B cell (primary cell): ENCODE measurements at places on chromosomes 11 and 22.
A peak's percentile ranks its signal among the peaks of the same experiment; 100 is the strongest.

DNA sequence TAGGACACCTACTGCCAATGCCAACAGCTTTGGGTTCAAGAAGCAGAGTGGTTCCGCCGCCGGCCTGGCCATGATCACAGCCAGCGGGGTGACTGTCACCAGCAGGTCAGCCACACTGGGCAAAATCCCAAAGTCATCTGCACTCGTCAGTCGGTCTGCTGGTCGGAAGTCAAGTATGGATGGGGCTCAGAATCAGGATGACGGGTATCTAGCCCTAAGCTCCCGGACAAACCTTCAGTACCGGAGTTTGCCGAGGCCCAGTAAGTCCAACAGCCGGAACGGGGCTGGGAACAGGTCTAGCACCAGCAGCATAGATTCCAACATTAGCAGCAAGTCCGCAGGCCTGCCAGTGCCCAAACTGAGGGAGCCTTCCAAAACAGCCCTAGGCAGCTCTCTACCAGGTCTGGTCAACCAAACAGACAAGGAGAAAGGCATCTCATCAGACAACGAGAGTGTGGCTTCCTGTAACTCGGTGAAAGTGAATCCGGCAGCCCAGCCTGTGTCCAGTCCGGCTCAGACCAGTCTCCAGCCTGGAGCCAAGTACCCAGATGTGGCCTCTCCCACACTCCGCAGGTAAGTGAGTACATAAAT lies 115.1 kb downstream of the DBX1 start:
- H3K4me3 ChIP-seq, result no peak overlapping the region
- no peak overlapping the region for H3K27ac ChIP-seq
- H3K4me1 ChIP-seq, result peaks cover 9% of the 10 kb centered on the region
- no peaks in the 10 kb centered on the region for H3K36me3 ChIP-seq
- no peak for DNase-seq
- no peaks in the 10 kb centered on the region for H3K27me3 ChIP-seq

DNA sequence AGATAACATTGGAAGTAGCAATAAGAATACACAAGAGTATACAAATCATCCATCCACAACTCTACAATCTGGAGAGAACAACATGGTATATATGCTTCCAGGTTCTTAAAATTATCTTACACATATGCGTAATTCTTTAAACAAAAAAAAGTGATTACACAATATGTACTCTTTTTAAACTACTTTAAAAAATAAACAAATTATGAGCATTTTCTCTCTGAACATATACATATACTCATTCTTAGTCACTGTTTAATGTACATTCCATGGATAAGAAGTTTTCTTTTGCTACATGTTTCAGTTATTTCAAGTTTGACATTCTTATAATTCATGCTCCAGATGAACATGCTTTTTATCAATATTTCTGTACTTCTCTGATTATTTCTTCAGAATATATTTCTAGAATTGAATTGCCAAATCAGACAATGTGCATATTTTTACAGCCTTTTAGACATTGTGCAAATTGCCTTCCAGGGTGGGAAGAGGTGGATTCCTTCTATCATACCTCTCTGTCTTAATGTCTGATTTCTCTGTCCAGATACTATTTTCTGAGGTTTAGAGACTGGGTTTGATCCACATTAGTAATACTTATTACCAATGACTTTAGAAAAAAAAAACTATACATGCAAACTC lies 551.6 kb downstream of the METTL15 start:
- H3K36me3 ChIP-seq, result no peaks in the 10 kb centered on the region
- no peaks in the 10 kb centered on the region for H3K27me3 ChIP-seq
- no peak overlapping the region for H3K4me3 ChIP-seq
- H3K27ac ChIP-seq, result no peak overlapping the region
- no peaks in the 10 kb centered on the region for H3K4me1 ChIP-seq

GRCh38 chr11:2917842-2918490 lies 11.3 kb downstream of the PHLDA2 start:
- no peak for DNase-seq
- H3K4me3 ChIP-seq, result no peak overlapping the region
- H3K4me1 ChIP-seq, result peaks cover 12% of the 10 kb centered on the region

GRCh38 chr22:17105143-17106129 lies 15.7 kb downstream of the TMEM121B start:
- no peaks in the 10 kb centered on the region for H3K27me3 ChIP-seq
- peaks cover 11% of the 10 kb centered on the region for H3K4me1 ChIP-seq
- peaks cover 80% of the 10 kb centered on the region for H3K36me3 ChIP-seq
- no peak overlapping the region for H3K27ac ChIP-seq

DNA sequence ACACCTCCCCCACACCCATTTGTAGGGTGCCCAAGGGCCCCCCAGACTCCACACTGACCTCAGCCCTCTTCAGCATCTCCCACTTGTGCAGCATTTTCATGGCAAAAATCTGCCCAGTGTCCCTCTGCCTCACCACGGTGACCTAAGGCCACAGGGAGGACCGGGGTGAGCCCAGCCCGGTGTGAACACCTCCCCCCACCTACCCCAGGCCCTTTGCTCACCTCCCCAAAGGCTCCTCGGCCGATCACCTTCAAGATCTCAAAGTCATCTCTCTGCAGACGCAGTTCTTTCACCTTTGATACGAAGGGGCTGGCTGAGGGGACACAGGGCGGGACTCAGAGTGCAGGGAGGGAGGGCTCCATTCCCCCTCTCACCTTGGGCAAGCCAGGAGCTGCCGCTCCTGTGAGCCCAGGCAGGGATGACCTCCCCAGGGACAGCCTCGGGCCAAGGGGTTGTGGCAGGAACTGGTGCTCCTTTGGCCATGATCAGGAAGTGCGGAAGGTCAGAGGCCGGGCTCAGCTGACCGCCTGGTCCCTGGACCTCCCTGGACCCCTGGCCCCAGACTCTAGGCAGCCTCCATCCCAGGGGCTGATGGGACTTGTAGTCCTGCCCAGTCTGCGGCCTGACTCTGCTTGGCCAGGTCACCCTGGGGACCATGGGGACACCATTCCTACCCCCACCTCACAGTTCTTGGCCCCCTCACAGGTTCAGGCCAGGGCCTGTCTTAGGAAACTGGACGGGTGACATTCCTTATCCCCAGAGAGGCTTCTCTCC lies 2.7 kb downstream of the CDC42BPG start:
- H3K4me3 ChIP-seq, result no peak overlapping the region
- H3K27ac ChIP-seq, result no peak overlapping the region
- peaks cover 20% of the 10 kb centered on the region for H3K4me1 ChIP-seq
- H3K36me3 ChIP-seq, result no peaks in the 10 kb centered on the region

DNA sequence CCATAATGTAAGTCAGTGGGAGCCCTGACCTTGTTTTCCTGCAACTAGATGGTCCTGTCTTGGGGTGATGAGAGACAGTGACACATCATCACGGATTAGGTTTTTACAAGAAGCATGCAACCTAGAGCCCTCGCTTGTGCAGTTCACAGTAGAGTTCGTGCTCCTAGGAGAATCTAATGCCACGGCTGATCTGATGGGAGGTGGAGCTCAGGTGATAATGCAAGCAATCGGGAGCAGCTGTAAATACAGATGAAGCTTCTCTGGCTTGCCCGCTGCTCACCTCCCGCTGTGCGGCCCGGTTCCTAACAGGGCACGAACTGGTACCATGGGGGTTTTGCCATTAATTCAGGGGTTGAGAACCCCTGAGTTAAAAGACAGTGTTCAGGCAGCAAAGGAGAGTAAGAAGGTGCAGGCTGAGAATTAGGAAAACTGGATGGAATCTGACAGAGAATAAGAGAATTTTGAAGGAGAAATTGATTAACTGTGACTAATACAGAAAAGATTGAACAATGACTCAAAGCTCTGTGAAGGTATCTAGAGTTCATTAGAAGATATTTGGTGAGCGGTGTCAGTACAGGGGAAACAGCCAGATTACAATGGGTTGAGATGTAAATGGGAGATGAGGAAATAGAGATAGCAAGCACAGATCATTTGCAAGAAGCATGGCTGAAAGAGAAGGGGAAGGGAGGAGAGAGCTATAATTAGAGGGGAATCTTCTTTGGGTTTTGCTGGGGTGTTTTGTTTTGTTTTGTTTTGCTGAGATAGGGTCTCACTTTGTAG lies 21.0 kb downstream of the WEE1 start:
- H3K36me3 ChIP-seq, result peaks cover 3% of the 10 kb centered on the region
- no peaks in the 10 kb centered on the region for H3K27me3 ChIP-seq
- H3K27ac ChIP-seq, result no peak overlapping the region
- no peak overlapping the region for H3K4me3 ChIP-seq

DNA sequence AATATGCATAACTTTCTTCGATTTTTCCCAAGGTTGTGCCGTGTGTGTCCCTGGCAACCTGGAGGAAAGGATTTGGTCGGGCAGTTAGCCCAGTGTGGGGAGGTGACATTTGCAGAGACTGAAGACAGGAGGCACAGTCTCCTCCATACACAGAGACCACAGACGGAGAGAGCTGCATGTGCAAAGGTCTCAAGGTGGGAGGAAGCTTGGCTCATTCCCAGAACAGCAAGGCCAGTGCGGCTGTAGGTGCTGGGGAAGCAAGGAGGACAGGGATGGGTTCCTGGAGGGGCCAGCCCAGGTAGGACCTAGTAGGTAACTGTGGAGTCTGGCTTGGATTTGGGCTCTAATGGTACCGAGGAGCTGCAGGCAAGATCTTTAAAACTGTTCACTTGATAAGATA lies 20.7 kb upstream of the CPT1A start:
- no peak overlapping the region for H3K4me3 ChIP-seq
- no peaks in the 10 kb centered on the region for H3K36me3 ChIP-seq
- no peaks in the 10 kb centered on the region for H3K4me1 ChIP-seq
- H3K27me3 ChIP-seq, result no peaks in the 10 kb centered on the region

DNA sequence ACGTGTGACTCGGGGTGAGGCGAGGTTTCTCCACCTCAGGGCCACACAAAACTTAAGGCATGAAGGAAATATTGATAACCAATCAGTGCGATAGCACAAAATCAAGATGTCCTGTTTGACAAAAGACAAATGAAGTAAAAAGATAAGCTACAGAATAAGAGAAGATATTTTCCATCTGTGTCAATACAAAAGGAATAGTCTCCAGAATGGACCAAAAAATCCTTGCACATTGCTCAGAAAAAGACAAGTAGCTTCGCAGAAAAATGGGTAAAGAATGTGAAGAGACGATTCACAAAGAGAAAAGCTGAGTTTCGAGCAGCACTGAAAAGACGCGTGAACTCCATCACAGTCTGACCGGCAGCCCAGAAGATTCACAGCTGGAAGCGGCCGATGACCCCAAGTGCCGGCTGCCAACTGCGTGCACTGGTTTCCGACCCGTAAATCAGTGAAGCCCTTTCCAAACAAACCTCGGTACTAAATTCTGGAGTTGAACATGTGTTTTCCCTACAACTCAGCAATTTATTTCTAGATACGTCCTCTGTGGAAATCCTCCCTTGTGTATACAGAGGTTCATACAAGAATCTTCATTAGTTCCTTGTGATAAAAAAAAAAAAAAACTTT lies 308.4 kb downstream of the BRD1 start:
- no peak overlapping the region for H3K27ac ChIP-seq
- no peak overlapping the region for H3K4me3 ChIP-seq
- DNase-seq, result no peak

DNA sequence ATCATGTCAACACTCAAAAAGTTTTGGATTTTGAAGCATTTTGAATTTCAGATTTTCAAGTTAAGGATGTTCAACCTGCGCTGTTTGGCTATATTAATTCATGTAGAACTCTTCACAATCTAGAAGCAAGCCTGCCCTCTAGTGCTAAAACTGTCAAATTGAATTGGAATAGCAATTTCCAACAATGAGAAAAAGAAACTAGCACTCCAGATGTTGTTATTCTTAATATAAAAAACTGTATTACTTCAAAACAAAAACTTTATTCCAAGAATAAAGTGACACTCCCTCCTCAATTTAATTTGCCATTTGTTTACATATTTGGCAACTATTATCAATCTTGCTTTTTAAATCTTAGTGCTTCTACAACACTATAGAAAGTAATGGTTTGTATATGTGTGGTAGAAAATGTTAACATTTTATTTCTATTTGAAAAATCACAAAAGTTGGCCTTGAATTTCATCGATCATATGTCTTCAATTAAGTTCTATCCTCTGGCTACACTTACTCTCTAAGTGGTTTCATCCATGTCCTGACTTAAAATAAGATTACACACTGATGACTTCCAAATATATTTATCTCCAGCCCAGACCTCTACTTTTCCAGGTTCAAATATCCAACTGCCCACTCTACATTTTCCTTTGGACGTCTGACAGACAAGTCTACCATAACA lies 36.6 kb downstream of the DCUN1D5 start:
- peak; percentile 25 for DNase-seq
- no peaks in the 10 kb centered on the region for H3K4me1 ChIP-seq
- peaks cover 1% of the 10 kb centered on the region for H3K36me3 ChIP-seq

GRCh38 chr11:568306-569157 lies 7.7 kb upstream of the PHRF1 start:
- peak overlapping the region; percentile 30 for H3K4me3 ChIP-seq
- no peaks in the 10 kb centered on the region for H3K36me3 ChIP-seq
- peaks cover 10% of the 10 kb centered on the region for H3K4me1 ChIP-seq
- peak overlapping the region; percentile 67 for H3K27ac ChIP-seq
- peak; percentile 96 for DNase-seq
- no peaks in the 10 kb centered on the region for H3K27me3 ChIP-seq

DNA sequence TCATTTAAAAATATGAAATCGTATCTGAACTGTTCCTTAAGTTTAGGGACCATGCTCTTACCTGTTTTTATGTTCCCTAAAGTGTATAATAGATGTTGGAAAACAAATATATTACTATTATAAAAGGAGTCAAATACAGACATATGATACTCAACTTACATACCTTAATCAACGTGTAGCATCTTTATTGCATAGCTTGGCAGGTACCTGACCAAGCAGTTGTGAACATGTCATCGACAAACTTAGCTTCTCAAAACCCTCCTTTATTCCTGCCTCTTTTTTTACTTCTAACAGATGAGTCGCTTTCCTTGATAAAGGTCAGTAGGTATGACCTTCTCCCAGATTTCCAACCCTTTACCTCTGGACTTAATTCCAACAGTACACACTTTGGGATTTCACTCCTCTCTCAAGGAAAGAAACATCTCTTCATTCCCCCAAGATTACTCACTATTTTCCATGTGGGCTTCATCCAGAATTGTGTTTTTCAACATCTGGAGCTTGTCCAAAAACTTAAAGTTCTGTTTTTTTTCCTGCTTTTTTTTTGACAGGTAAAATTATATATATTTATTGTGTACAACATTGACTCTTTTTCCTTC lies 11.9 kb downstream of the HIPK3 start:
- H3K27me3 ChIP-seq, result no peaks in the 10 kb centered on the region
- no peak overlapping the region for H3K4me3 ChIP-seq
- H3K4me1 ChIP-seq, result no peaks in the 10 kb centered on the region
- no peak overlapping the region for H3K27ac ChIP-seq

DNA sequence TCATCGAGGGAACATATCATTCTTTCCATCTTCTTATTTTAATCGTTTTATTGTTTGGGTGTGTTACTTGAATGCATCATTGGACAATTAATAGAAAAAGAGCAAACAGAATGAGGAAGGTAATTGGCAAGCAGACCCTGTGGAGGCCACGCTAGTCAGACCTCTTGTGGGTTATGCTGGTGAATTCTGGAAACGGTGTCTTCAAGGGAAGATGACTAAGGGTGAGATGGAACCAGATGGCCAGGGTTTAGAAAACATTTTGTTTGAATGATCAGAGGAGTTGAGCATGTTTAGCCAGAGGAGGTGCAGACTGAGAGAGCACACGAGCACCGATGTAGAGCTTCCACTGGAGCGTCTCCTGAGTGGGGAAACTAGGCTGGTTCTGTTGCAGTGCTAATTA lies 8.5 kb downstream of the ST14 start:
- H3K36me3 ChIP-seq, result no peaks in the 10 kb centered on the region
- no peak overlapping the region for H3K4me3 ChIP-seq
- no peaks in the 10 kb centered on the region for H3K27me3 ChIP-seq
- no peak overlapping the region for H3K27ac ChIP-seq
- DNase-seq, result no peak
